ENCODE measurements at places on chromosomes 4 and X. TPM values are rescaled to one million over a fixed set of nuclear protein-coding genes. Genes with fewer than 3 reads are reported as not detected.

The EPGN gene
- total RNA-seq = not detected

DNA sequence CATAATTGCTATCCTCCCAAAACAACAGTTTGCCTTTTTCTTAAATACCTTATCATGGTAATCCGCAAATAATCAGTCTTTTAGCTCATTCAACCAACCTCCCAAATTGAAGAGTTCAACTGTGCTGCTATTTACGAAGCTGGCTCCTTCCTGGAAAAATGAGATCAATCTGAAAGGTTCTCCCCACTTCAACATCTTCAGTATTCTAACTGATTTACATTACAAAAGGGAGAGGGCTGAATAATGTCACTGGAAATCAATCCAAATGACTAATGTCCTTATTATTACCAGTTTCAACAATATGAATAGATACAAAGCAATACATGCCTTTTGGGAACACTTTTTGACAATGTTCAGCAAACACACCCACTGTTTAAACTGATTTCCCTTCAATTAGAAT is 86.2 kb downstream of the WNK3 start:
- no peak for DNase-seq
- H3K4me1 ChIP-seq = no peaks in the 10 kb centered on the region
- no peaks in the 10 kb centered on the region for H3K36me3 ChIP-seq

The TDO2 gene
- total RNA-seq = not detected

DNA sequence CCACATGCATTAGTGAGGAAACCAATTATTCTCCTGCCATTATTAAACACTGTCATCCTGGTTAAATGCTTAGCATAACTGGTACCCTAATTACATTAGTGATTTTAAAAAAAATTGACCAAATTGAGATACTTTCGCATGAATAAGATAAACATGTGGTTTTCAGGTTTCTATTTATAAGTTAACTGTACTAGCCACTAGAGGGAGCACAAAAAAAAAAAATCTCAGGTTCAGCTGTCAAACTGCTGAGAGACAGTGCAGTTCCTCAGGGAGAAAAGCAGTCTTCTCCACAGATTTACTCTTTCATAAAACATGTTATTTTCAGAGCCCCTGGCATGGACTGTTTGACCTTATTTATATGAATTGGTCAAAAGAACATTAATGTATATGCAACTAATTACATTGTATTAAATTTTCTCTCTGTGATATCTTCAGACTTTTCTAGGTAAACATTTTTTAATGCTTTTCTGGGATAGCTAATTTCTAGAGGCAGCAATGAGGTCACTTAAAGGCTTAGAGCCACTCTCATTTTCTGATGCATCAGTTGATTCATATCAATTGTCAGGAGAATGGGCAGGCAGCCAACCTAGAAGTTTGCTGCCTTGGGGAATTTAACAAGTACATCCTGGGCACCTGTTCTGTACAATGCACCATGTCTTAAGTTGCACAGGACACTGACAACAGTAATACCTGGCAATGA is 167.5 kb downstream of the CDS1 start:
- H3K4me1 ChIP-seq = no peaks in the 10 kb centered on the region
- peaks cover 2% of the 10 kb centered on the region for H3K36me3 ChIP-seq
- no peak overlapping the region for H3K27ac ChIP-seq
- DNase-seq = peak; percentile 24

DNA sequence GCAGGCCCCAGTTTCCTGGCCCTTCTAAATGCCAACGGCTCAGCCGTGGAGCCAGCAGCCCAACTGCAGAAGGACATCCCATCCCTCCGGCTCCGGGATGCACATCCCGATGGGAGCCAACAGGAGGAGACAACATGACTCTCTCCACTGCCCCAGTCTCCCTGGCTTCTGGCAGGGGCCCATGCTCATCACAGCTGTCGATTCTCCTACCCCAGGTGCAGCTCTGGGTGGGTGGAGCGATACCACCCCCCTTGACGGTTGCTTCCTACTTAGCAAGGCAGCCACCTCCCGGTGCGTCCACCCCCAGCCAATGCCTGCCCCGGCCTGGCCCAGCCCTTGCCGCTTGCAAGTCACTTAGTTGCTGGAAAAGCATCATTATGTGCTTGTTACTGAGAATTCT is 19.5 kb downstream of the ZNF275 start:
- no peak for DNase-seq
- no peak overlapping the region for H3K4me3 ChIP-seq
- no peak overlapping the region for H3K27ac ChIP-seq
- H3K4me1 ChIP-seq = no peaks in the 10 kb centered on the region

The ATXN3L gene
- not detected for total RNA-seq

The C4orf51 gene
- not detected for total RNA-seq

The SYP gene
- total RNA-seq = 2.0 TPM

GRCh38 chr4:55466001-55466400 is 70.2 kb downstream of the TMEM165 start:
- H3K4me1 ChIP-seq = no peaks in the 10 kb centered on the region
- H3K4me3 ChIP-seq = no peak overlapping the region
- H3K27ac ChIP-seq = no peak overlapping the region
- DNase-seq = no peak

The RIPPLY1 gene
- total RNA-seq = not detected

DNA sequence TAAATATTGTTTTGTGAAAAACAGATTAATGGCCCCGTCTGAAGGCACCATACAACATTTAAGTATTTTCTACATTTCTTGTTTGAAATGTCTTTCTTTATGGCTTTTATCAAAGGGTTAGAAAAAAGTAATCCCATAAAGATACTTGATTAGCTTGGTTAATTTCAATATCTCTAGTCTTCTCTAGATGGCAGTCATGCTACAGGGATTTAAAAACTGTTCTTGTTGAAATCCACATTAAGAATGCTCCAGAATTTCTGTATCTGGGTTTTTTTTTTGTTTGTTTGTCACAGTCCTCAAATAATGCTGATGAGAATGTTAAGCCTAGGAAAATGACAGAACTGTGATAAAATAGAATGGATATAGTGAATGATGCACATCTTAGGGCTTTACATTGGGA is 109.0 kb upstream of the AADAT start:
- H3K27me3 ChIP-seq = no peaks in the 10 kb centered on the region
- no peaks in the 10 kb centered on the region for H3K36me3 ChIP-seq
- no peak for DNase-seq
- H3K27ac ChIP-seq = no peak overlapping the region

GRCh38 chr4:186318481-186318880 is 52.5 kb downstream of the F11 start:
- H3K27me3 ChIP-seq = no peaks in the 10 kb centered on the region
- no peak for DNase-seq
- no peak overlapping the region for H3K27ac ChIP-seq
- no peaks in the 10 kb centered on the region for H3K36me3 ChIP-seq
- no peaks in the 10 kb centered on the region for H3K4me1 ChIP-seq

The CLOCK gene
- total RNA-seq = 26.1 TPM

The PPEF2 gene
- not detected for total RNA-seq

The AKAP14 gene
- not detected for total RNA-seq

DNA sequence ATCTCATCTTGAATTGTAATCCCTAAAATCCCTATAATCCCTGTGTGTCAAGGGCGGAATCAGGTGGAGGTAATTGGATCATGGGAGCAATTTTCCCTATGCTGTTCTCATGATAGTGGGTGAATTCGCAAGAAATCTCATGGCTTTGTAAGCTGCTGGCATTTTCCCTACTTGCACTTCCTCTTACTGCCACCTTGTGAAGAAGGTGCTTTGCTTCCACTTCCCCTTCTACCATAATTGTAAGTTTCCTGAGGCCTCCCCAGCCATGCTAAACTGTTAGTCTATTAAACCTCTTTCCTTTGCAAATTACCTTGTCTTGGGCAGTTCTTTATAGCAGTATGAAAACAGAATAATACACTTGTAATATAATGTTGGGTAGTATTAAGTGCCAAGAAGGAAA is 1087.4 kb upstream of the SLIT2 start:
- DNase-seq = no peak
- no peaks in the 10 kb centered on the region for H3K4me1 ChIP-seq
- no peaks in the 10 kb centered on the region for H3K36me3 ChIP-seq
- no peaks in the 10 kb centered on the region for H3K27me3 ChIP-seq
- H3K4me3 ChIP-seq = no peak overlapping the region

DNA sequence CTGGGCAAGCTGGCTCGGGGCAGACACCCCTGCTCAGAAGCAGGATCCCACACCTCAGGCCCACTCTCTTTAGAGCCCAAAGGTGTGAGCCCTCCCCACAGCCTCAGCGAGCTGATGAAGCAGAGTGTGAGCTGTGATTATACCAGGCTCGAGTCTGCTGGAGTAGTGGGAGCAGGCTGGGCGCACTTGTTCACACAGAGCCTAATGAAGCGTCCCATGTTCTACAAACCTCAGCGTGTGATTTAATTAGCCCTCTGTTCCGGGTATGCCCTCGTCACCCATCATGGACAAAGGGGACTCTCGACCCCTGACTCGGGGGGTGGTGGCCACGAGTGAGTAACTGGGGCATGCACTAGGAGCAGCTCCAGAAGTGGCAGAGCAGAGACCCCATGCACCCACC is 62.3 kb downstream of the PPP2R2C start:
- H3K27me3 ChIP-seq = no peaks in the 10 kb centered on the region
- H3K4me1 ChIP-seq = no peaks in the 10 kb centered on the region
- no peaks in the 10 kb centered on the region for H3K36me3 ChIP-seq
- H3K27ac ChIP-seq = no peak overlapping the region

- H3K36me3 ChIP-seq = no peaks in the 10 kb centered on the region
- peaks cover 7% of the 10 kb centered on the region for H3K4me1 ChIP-seq
- no peak for DNase-seq
- no peak overlapping the region for H3K27ac ChIP-seq
- H3K4me3 ChIP-seq = no peak overlapping the region
Measured at GRCh38 chr4:122959981-122960610, 37.7 kb upstream of the NUDT6 start.

DNA sequence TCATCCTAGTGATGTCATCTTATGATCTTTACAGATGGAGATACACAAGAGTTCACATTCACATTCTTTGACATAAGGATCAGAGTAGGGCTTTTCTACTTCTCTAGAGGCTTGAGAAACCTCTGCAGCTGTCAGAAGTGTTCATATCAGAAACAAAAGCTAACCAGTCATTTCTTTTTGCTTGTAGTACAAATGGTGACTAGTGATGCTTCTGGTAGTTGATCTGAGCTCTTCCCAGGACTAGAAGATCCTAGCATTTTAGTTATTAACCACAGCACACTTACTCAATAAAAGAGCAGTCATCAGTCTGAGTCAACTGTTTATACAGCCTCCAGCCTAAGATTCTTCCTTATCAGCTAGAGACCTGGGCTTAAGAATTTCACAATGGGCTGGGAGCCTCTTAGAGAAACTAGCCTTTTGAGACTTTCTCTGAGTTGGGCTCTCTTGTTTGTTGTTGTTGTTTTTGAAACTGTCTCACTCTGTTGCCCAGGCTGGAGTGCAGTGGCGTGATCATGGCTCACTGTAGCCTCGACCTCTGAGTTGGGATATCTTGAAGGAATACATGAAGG is 84.1 kb downstream of the TMEM164 start:
- H3K27ac ChIP-seq = no peak overlapping the region
- H3K4me1 ChIP-seq = no peaks in the 10 kb centered on the region
- no peak overlapping the region for H3K4me3 ChIP-seq
- no peaks in the 10 kb centered on the region for H3K36me3 ChIP-seq
- no peaks in the 10 kb centered on the region for H3K27me3 ChIP-seq
- no peak for DNase-seq

- no peaks in the 10 kb centered on the region for H3K4me1 ChIP-seq
- H3K36me3 ChIP-seq = no peaks in the 10 kb centered on the region
- no peak overlapping the region for H3K4me3 ChIP-seq
- DNase-seq = no peak
Measured at GRCh38 chr4:11423465-11423864, 5.2 kb downstream of the HS3ST1 start.

The SCRG1 gene
- 0.27 TPM for total RNA-seq

The NR3C2 gene
- 51.6 TPM for total RNA-seq

- no peaks in the 10 kb centered on the region for H3K4me1 ChIP-seq
- H3K27ac ChIP-seq = no peak overlapping the region
- no peaks in the 10 kb centered on the region for H3K27me3 ChIP-seq
- H3K4me3 ChIP-seq = no peak overlapping the region
- no peaks in the 10 kb centered on the region for H3K36me3 ChIP-seq
Measured at GRCh38 chrX:33970028-33970967, 161.8 kb downstream of the FAM47A start.

Data from thyroid gland (tissue), 4 donors.